ENCODE measurements at places on chromosomes 4 and X.

DNA sequence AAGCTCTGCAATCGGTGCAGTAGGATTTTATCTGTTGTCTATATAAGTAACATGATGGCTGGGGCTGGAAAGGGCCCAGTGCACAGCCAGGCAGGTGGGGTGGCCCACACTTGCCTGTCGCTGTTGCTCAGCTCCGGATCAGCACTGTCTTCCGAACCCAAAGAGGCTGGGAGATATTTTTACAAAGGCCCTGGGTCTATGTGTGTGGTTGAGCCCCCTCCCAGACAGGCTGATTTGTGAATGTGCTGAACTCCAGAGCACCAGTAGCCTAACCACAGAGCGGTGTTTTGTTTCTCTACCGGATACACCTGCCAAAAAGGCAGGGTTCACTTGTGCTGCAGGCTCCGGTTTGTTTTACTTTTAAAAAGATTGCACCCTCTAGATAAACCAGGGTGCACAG lies 33.5 kb upstream of the CHRNA9 start:
- DNase-seq, result no peak

DNA sequence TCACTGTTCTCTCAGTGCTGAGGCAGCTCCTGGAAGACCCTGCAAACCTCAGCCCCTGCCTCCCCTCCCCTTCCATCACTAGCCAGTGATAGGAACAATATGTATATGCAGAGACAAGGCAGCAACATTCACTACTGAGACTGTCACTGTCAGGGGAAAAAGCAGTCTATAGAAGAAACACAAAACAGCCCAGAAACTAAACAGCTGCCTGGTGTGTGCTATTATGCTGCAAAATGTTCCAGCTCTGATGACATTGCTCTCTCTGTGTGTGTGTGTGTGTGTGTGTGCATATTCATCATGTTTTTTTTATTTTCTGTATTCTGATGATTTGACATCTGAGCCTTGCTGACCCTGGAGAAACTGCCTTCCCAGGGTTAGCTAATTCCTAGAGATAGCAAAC lies 147.2 kb downstream of the SPATA18 start:
- DNase-seq, result no peak

DNA sequence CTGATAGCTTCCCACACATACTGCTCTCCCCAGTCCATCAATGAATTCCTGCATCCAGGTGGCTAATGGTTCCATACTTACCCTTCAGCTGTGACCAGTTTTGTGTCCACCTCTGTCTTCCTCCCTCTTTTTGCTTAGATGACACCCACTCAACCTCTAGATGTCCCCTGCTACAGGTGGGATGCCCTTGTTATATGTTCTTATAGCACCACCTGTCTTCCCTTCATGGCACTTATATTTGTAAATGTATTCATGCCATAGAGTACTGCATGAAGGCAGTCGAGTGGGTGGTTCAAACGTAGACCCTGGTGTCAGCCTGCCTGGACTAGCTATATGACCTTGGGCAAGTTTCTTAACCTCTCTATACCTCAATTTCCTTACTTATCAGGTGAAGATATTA lies 6.5 kb upstream of the USP46 start:
- peak; percentile 49 for DNase-seq

- no peak for DNase-seq
These were observed 2.4 kb downstream of the TSC22D3 start for GRCh38 chrX:107773206-107773605.

DNA sequence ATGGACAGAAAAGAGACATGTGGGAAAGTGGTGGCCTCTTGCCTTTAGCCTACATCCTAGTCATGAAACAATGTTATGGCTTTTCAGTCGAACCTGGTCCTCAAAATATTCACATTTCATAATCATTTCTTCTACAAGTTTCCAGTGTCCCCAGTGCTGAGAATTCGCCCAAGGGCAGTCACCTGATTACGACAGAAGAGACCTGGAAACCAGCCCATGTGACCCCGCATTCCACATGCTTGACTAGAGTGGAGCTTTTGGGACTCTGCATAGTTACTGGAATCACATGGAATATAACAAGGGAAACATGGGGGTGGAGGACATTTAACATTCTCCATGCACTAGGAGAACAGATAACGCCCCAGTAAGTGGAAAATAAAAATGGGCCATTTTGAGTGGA lies 100.1 kb downstream of the PPARGC1A start:
- DNase-seq, result no peak

DNA sequence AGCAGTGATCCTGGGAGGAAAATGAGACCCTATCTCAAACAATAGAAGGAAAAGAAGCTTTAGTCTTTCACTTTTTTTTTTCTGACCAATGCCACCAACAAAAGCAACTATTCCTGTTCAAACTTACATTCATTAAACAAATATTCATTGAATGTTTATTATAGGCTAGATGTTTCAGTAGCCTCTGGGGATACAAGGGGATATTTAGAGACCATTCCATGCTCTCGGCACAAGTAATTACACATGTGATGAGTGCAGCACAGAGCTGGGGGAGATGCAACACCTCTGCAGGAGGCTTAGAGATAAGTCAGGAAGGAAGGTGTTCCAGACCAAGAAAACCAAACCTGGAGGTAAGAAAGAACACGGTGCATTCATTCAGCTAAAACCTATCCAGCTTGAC lies 68.3 kb downstream of the PALLD start:
- no peak for DNase-seq
